ENCODE measurements at places on chromosomes 1 and 21.

DNA sequence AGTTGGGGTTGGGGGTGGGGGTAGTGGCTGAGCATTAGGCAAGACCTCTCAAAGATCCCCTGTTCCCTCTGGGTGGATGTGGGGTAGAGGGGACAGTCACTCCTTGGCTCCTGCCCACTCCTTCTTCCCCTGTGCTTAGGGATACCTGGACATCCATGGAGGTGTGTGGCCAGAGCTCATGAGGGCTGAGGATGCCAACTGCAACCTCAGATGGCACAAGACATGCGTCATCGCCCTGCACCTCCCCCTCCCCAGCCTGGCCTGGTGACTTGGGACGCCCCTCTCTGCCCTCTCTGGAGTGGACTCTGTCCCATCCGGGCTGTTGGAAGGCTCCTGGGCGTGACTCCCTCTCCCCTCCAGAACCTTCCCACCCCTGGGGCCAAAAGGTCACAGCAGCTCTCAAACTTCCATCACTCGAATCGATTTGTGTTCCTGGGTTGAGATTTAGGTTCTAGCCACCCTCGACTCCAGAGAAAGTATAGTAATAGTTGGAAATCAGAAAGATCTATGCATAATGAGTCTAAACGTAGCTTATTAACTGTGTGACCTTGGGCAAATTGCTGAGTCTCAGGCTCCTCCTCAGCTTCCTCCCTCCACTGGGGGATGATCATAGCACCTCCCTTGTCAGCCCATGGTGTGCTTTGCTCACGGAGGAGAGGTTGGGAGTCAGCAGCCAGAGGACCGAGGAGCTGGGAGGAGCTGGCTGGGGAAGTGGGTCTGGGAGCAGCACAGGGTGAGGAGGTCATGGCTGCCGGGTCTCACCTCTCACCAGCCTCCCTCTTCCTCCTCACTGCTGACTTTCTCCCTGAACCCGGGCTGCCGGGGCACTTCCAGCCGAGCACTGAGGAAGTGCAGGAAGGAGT, 2.2 kb upstream of the PTPN7 start:
- no peak for DNase-seq

DNA sequence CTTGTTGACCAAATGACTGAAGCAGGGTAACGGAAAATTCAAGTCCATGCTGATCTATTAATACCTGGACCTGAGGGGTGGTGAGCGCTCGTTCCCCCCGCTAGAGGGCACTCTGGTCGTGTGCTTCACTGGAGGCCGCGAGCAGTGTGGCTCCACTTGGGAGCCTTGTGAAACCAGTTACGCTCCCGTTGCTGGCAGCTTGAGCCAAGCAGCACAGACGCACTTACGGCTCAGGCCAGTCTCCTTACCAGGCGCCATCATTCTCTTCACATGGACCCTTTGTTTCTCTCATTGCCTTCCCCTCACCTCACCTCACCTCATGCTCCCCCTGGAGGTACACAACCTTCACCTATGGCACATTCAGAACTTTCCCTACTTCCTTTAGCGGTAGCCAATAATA, 49.7 kb upstream of the TSPAN2 start:
- peak; percentile 83 for DNase-seq

DNA sequence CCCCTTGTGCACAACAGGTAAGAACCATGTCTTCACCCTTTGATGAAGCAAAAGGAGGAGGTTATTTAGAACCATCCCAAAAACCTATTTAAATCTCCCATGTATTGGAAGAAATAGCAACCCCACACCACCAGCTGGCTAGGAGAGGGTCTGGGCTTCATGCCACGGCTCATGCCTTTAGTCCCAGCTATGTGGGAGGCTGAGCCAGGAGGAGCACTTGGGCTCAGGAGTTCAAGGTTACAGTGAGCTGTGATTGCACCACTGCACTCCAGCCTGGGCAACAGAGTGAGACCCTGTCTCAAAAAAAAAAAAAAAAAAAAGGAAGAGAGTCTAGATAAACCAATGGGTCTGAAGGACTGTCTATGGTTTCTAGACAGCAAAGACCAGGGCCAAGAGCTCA, 197.9 kb upstream of the COA6 start:
- no peak for DNase-seq

- DNase-seq, result no peak
Measured at GRCh38 chr1:50959303-50959912, 659 bp downstream of the FAF1 start.

GRCh38 chr21:38804789-38805327, 871 bp upstream of the ETS2 start:
- peak; percentile 59 for DNase-seq

GRCh38 chr21:42403611-42404231, at the start of gene UBASH3A:
TSS of gene UBASH3A (plus strand) at chr21:42403902. CDS start at chr21:42403946, 44 bp downstream.
- no peak for DNase-seq

- no peak for DNase-seq
Measured at GRCh38 chr1:208105756-208106155, 138.4 kb downstream of the PLXNA2 start.

GRCh38 chr1:30521261-30521865, 202.0 kb downstream of the MATN1 start:
- DNase-seq, result no peak

DNA sequence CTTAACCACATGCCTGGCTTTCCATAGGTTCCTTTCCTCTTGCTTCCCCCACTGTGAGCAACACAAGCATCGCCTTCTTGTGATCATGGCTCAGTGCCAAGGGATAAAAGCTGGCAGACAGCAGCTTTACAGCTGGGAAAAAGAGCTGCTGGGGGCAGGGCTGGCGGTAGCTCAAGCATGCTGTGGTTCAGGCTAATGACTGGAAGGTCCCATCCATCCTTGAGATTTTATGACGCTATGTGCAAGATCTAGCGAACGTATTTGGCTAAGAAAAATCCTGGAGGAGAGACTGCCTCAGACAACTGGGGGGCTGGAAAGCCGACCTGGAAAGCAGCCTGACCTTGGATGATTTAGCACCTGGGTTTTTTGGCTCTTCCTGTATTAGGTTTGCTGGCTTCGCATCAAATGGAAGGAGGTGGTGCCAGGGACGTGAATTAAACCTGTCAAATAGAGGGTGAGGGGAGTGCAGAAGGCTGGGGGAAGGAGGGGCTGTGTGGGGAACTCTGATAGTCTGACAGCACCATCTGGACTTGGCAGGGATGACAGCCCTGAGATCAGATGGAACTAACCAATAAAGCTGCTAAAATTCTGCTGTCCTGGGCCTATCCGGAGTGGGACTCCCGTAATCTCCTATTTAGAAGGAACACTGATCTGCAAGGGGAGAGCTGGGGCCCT, 34.8 kb downstream of the ZMYND12 start:
- no peak for DNase-seq

- DNase-seq, result no peak
Measured at GRCh38 chr1:169795687-169796086, 980 bp upstream of the METTL18 start.

DNA sequence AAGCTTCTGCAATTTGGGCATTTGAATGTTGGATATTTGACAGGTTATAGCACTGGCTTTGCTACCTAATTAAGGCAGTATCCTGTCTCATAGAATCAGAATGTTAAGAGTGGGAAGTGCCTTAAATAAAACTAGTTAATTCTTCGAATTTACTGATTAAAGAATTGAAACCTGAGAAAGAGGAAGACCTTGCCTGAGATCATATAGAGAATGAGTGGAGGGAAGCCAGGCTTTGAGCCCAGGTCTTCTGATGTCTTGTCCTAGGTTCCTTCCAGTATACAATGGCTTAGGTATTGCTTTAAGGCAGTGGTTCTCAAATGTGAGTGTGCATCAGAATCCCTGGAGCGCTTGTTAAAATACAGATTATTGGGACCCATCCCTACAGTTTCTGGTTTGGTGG, 20.9 kb upstream of the SH3BGRL3 start:
- no peak for DNase-seq

GRCh38 chr1:55631509-55631908, 416.3 kb upstream of the USP24 start:
- no peak for DNase-seq

DNA sequence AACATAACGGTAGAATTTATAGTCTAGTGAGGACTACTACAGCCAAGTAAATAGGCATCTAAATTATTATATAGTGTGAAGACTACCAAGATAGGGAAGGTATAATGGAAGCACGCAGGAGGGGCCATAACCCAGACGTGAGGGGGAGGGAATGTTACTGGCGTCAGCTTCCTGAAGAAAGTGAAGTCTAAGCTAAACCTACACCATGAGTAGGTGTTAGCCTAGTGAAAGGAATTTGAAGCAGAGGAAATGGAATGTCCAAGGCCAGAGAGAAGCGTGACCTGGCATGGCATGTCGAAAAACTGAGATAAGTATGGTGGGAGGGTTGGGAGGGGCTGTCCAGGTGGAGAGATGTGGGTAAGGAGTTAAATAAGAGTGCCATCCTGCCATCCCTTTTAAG, 140.5 kb downstream of the SLC44A5 start:
- DNase-seq, result no peak

DNA sequence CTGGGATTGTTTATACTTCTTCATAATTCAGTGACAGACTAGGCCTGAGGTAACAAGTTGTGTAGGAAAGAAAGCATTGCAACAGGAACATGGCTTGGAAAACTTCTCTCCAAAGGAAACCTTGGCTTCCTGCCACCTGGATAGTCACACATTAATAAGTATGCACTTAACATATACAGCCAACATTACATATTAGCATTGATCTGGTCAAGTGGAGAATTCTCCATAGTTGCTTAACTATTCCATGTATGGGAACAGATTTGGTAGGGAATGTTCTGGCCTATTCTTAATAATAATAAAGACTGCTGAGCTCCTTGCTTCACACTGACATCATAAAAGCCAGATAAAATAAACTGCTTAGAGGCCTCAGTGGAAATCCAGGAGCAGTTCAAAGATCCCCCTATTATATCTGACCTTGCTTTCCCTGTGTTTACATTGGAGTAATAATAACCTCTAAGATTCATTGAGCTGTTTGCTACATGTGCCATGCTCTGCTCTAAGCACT, 27.2 kb upstream of the NFIA start:
- no peak for DNase-seq

GRCh38 chr1:245311887-245312536, 157.2 kb downstream of the KIF26B start:
- no peak for DNase-seq

GRCh38 chr1:230002164-230002803, 64.8 kb upstream of the GALNT2 start:
- DNase-seq, result no peak

DNA sequence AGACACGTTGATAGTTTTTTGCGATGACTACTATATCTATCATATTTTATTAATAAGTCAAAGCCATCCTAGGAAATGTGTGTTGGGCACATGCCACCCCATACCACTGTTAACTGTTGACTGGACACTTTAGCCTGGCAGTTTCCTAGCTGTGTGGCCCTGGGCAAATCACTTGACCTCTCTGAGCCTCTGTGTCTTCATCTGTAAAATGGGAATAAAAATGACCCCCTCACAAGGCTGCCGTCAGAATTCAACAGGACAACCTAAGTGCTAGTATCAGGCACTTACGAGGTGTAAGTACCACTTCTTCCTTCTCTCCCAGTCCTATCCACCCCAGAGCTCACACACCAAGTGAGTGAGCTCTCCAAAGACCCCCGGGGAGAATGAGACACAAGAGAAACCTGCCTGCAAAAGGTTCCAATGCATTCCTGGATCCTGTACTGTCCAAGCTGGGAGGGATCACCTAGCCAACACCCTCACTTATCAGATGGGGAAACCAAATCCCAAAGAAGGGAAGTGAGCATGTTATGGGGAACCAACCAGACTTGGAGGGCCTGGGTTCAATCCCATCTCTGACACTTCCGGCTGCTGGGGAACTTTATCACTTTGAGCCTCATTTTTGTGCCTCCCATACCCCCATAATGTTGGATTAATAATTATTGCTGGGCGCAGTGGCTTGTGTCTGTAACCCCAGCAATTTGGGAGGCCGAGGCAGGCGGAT, 24.9 kb downstream of the HSPG2 start:
- DNase-seq, result no peak

All from NCI-H1930 (cell line).